T1000 (cell line): ENCODE measurements at places on chromosomes 7 and 10.

DNA sequence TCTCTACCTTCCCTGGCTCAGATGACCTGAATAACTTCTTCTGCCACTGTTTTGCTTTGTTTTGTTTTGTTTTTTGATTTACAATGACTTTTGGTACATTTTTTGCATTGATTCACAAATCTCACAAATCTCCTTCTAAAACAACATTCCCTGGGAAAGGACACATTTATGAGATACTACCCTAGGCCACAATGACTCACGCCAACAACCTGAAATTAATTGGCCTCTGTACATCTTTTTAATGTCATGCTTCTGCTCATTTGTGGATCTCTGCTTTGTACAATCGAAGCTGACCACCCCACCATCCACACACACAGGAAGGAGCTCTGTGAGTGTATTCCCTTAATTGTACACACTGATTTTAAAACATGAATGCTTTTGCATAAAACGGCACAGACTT, 156.7 kb upstream of the PFKP start:
- DNase-seq = no peak

DNA sequence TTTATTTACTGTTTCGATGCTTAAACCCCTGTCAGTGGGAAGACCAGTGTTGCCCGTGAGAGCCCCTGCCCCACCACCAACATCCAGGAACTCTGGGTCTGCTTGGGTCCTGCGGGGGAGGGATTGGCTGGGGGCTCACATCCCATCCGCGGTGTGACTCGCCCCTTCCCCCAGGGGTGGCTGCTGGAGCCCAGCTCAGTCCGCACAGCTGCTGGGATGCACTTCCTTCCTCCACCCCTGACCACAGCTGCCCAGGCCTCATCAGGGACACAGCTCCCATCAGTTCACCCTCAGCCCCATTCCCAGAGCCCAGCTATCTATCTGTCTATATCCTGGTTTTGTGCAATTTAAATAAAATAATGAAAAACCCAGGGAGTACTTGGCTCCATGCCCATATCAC, 54.5 kb downstream of the JAKMIP3 start:
- DNase-seq = no peak

DNA sequence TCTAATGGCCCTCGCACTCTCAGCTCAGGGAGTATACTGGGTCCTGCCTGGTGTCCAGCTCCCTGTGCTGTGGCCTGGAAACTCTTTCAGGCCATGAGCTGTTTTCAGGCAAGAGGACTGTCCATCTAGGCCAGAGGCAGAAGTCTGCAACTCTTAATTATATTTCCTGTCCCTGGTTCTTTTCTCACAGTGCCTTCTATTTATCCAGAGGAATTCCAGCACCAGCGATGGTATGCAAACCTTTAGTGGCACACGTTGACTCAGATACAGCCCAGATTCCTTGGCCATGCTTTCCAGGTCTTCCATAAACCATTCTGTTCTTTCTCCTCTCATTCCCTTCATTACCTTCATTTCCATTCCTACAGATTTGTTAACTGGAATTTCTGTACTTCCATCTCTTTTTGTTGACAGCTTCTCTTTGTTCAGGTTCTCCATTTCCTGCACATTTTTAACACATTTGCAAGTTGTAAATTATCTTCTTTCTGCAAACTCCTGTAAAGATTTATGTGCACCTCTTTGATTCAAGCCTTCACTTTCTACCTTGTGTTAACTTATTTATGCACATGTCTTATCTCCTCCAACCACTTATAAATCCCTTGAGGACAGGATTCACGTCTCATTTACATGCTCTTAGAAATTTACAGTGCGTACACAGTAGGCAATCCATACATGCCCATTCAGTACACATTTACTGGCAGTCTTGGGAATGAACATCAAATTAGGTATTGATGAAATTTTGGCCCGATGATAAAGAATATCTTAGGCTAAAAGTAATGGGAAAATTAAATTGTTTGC, 172.1 kb downstream of the CELF2 start:
- DNase-seq = no peak

GRCh38 chr7:9100289-9100688, 666.9 kb downstream of the NXPH1 start:
- DNase-seq = no peak

DNA sequence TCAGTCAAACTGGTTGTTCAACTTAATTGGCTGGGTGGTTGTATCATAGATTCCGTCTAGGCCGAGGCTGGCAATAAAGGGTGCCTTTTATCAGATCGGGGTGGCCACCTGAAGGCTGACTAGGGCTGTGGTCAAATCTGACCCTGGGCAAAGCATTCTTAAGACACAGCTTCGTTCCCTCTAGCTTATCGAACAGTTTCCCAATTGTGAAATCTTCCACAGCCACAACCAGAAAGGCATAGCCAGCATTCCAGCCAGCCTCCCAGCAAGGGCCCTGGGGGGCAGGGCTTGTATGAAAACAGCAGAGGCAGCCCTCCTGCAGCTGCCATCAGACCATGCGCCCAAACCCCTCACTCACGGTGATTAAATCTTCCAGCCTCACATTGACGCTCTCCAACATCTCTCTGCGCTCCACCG, 42.5 kb upstream of the TMEM213 start:
- DNase-seq = no peak

DNA sequence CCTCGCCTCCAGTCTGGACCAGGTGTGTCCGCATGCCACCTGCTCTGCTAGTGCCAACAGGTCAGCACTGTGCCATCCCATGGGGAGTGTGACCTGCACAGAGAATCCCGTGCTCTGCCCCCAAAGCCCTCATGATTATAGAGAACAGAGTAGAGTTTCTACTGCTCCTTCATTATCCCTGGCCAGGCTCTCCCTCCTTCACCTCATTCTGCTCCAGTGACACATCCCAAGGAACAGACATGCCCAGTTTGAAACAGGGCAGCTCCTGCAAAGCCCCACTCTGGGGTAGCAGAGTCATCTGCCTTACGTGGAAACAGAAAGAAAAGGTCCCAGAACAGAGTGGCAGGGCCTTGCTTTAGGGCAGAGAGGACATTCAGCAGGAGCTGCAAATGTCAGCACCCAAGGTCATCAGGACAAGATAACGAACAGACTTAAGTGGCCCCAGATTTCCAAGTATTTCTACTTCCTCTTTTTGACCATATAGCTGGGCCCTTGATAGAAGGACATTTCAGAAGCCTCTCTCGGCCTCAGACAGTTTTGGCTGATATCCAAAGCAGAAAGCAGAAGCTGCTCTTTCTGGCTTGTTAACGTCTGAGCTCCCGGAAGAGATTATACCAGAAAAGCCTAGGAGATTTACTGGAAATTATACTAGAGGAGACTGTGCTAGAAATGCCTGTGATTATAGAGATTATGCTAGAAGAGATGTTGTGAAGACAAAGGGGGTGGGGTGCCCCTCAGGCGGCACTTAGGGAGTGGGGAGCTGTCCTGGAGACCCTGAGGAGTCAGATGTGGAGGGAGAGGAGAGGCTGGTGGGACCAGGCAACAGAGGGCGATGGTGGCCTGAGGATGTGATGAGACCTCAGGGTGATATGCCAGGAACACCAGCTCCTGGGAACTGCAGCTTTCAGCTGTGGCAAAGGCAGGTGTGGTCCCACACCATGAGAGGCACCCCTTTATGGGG, 12.6 kb downstream of the TMEM176B start:
- no peak for DNase-seq

DNA sequence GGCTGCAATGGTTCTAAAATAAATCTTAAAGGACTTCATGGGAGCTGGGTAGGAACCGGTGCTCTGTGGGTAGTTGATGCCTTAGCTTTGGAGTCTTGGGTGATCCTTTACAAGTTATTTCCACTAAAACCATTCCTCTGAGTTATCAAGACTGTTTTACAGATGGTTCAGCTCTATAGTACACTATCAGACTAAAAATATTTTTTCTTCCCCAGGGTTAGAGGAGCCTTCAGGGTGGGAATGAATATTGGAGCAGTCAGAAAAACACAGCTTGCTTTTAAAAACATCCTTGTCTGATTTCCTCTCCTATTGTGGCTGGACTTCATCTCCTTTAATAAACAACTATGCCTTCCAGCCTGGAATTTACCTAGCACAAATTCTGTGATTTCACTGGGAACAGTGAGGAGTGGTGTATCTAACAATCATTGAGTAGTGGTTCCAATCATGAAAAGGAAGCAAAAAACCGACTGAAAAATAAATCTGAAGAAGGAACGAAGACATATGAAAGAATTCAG, 102.6 kb upstream of the AFAP1L2 start:
- no peak for DNase-seq

DNA sequence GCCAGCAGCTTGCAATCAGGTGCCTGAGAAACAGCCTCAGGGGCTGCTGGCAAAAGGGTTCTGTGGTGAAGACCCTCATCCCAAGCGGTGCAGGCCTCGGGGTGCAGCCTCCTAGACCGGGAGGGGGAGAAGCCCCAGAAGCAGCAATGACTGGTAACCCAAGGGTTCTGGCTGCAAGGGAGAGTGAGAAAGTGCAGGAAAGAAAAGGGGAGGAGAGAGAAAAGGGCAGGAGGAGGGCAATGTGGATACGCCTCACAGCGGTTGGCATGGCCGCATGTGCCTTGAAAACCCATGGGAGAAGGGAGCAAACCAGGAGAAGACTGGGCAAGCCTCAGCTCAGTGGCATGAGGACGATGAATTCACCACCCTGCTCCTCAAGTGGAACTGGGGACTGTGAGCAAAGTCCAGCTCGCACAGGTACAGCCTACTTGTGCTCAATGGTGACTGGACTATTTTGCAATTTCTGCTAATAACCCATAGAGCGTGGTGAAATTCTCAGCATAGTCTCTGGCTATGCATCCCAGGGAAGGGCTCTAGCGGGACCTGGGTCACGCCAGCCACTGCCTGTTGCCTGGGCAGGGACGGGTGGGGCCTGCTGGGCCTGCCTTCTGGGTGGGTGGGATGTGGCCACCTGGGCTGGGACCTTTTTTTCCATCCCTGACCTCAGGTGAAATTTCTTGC, 6.2 kb downstream of the CLRN3 start:
- DNase-seq = no peak

DNA sequence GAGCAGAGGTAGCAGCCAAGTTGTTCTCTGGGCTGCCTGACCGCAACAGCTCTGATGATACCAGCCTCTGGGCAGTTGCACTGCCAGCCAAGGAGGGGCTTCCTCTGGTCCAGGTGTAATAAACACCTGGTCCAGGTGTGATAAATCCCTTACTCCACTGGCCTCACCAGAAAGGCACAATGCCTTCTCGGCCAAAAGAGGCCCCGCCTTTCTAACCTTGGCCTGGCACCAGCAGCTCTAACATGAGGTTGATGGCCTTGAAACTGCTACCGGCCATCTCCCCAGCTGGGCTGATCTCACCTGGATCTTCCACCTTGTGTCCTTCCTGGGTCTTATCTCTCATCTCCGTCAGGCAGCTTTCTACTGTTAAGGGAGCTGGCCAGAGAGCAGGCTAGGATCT, 45.5 kb upstream of the PDZD8 start:
- DNase-seq = no peak

- DNase-seq = no peak
Measured at GRCh38 chr7:87426160-87426559, 49.3 kb downstream of the ABCB4 start.

- DNase-seq = no peak
Measured at GRCh38 chr10:14163377-14164086, 167.2 kb downstream of the FRMD4A start.

GRCh38 chr7:108135446-108136190, 5.5 kb upstream of the LAMB4 start:
- no peak for DNase-seq

- DNase-seq = no peak
Measured at GRCh38 chr10:60029475-60029874, 123.1 kb upstream of the CCDC6 start.

- no peak for DNase-seq
Measured at GRCh38 chr7:20598459-20599309, 16.8 kb upstream of the ABCB5 start.

DNA sequence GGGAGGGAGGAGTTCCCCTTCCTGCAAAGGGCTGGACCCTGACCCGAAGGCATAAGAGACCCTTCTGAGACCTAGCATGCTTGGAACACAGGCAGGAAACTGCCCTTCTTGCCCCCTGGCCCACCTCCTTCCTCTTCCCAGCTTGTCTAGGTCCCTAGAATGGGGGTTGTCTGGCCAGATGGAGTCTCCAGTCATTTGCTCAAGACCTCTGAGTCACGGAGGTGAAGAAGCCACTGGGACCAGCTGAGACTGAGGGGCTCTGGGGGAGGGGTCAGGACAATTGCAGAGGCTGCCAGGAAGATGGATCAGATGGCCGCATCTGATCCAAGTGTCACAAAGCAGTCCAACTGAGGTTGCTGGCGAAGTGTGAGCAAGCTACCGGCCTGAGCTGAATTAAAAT, 46.2 kb downstream of the COL13A1 start:
- no peak for DNase-seq

- no peak for DNase-seq
Measured at GRCh38 chr10:102775935-102776669, 32.4 kb downstream of the WBP1L start.

DNA sequence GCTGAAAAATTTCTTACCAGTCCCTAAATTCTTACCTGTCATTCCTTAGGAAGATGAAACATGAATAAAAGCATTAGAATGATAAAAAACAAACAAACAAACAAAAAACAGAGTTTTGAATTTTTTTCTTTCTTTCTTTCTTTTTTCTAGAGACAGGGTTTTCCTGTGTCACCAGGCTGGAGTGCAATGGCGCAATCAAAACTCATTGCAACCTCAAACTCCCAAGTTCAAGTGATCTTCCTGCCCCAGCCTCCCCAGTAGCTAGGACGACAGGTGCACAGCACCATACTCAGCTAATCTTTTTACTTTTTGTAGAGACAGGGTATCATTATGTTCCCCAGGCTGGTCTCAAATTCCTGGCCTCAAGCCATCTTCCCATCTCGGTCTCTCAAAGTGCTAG, 26.5 kb downstream of the NT5C2 start:
- DNase-seq = no peak

DNA sequence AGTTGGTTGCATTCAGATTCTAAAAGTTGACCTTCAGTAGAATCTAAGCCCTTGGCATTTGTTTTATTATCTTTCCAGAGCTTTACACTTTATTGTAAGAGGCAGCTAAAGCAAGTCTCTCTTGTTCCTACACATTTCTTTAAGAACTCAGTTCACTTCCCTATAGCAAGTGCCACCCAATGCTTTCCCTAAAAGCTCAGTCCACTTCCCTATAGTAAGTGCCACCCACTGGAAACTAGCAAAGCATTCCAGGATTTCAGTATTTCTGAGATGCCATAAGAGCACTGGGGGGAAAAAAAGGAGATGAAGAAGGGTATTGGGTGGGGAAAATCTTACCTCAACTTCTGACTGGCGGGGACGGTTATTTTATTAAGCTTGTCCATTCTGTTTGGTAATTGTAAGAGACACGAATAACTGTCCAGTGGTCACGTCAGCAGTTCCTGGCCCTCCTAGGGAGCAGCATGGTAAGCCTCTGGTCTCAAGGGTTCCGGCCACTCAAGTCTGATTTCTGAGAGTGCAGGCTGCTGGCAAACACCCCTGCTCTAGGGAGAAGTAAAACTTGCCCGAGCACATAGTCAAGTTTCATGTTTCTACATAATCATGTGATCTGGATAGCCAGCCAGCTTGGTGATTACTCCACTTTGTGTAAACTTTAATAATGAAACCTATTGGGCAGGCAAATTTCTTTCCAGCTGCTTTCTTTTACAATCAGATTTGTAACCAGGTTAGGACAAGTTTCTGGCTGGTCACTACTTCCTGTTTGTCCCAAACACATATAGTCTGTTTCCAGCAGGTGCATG, at the start of gene BLNK:
BLNK (minus strand) TSS at position 554 of the 800 bp plus-strand sequence; CDS start at position 383, 171 bp downstream.
- DNase-seq = no peak
